ENCODE measurements at places on chromosomes 16 and 17.
A peak's percentile ranks its signal among the peaks of the same experiment; 100 is the strongest.

DNA sequence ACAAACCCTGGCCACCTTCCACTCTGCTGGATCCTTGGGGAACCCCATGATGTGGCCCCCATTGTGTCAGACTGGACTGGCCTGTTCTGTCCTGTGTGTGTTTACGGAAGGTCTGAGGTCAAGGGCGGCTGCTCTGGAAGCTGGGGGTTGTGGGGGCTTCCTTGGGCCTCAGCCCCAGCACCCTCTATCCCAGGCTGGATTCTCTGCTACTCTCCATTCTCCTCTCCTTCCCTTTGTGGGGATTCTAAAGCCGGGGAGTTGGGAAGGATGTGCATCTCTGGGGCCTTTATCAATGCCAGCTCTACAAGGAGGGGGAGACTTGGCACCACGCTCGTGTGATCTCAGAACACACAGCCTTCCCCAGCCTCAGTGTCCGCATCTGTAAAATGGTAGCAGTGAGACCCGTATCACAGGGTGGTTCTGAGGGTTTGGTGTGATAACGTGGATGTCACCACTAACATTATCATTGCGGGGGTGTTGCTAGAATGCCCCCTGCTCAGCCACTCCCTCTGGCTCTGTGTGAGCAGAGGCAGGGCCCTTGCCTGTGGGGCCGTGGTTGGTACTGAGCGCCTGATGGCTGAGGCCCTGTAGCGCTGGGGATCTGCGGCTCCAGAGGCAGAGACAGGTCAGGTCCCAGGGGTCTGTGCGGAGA, 18.1 kb downstream of the ADGRG1 start:
- no peak for DNase-seq

- no peak for DNase-seq
Measured at GRCh38 chr16:60170196-60170595, 1436.1 kb upstream of the GOT2 start.

- DNase-seq = peak; percentile 97
Measured at GRCh38 chr17:73278465-73279453, 17.1 kb upstream of the CPSF4L start.

DNA sequence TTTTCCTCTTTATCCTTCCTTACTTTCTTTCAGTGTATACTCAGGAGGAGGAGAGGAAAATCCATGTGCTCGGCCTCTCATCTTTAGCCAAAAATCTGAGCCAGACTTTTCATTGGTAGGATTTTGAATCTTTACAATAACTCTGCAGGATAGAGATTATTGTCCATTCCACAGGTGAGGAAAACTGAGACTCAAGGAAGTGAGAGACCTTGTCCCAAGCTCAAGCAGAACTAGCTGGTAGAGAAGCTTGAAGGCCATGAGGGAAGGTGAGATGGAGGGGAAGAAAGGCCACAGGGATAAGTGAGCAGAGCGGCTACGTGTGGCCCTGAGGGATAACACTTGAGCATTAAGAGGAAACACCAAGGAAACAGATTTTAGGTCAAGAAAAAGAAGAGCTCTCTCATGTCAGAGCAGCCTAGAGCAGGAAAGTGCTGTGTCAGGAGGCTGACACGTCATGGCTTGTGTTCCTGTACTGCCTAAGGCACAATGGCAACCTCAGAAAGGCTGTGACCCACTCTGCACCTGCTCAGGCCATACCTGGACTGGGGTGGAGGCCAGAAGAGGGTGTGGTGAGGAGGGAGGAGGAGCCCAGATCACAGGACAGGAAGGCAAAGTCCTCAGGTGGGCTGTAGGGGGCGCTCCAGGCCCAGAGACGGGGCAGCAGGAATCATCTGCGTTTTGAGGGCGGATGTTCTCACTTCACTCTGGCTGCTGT, 11.9 kb downstream of the MT4 start:
- DNase-seq = no peak

DNA sequence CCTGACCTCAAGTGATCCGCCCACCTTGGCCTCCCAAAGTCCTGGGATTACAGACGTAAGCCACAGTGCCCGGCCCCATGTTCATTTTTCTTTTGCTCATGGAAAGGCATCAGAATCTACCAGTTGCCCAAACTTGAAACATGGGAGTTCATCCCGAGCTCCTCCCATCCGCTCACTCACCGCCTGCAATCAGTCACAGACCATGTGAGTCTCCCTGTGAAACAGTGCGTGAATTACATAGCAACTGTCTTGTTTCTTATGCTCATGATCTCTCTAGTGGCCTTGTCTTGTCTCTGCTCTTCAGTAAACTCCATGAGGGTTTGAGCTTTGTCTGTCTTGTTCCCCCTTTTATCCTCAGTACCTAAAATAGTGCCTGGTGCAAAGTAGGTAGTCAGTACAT, 52.1 kb upstream of the TNRC6A start:
- no peak for DNase-seq
